OCI-M1 (cell line): ENCODE measurements at places on chromosomes 6 and 20.
A peak's percentile ranks its signal among the peaks of the same experiment; 100 is the strongest.

GRCh38 chr6:4351520-4352321 is 216.3 kb upstream of the ECI2 start:
- no peak for DNase-seq

DNA sequence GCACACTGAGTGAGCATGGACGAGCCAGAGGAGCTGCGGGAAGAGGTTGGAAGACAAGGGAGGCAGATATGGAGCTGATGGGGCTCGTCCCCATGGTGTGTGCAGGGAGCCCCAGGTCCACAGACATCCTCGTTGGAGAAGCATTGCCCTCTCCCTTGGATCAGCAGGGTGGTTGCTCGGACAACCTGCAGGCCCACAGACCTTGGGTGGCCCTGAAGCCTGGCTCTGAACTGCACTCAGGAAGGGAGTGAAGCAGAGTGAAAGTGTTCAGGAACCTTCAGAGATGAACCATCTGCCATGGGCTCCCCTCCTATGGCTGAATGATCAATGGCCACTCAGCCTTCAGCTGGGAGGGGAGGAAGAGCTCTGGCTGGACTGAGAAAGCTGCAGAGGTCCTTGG is 43.3 kb upstream of the LRFN2 start:
- no peak for DNase-seq

DNA sequence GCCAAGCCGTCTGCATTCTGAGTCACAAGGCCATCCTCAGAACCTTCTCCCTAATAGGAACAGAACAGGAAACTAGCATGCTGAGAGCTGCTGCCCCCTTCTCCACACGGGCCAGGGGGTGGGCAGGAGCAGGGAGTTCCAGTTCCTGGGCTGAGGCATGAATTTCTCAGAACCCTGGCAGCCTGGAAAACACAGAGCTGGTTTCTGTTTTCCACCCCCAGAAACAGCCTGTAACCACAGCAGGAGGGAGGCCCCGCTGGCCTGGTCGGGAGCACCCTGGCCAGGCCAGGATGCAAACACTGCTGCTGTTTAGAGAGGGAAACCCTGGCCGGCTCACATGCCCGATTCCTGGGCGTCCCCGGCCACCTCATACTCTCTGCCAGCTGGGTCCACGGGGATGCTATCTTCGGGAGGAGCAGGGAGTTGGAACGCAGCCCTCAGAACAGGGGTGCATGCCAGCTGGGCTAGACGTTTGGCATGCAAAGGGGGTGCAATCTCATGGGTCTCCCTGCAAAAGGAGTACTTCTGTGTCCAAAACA is 130.1 kb downstream of the NFATC2 start:
- DNase-seq, result no peak

- no peak for DNase-seq
These were observed 5.2 kb downstream of the FRK start for GRCh38 chr6:116055513-116055912.

- no peak for DNase-seq
These were observed 24.6 kb upstream of the FOXC1 start for GRCh38 chr6:1584996-1585668.

DNA sequence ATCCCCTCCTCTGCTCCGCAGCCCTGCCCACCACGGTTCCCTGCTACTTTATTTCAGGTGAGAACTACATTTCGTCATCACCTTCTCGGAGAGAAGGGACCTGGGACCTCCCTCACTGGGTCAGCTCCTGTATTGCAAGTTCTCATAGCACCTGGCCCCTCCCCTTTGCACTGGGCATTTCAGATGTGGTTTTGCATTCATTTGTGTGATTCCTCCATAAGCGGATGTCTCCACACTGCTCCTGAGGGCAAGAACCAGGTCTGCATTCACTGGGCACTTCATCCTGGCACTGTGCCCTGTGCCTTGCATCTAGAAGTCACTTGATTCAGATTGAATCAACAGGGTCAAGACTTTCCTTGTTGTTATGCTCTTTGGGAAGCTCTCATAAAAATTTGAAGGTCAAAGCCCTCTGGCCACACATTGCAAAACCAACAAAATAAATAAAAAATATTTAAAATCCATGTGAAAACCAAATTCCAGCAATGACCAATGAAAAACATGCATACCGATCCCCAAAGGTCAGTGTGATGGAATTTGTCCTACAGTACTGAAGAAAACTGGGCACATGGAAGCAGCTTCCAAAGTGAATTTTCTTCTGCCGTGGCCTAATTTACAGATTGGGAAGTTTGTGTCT is 89.1 kb upstream of the F13A1 start:
- no peak for DNase-seq

- DNase-seq, result no peak
These were observed 282.1 kb upstream of the CHD6 start for GRCh38 chr20:41900201-41900691.

- DNase-seq, result no peak
These were observed 19.7 kb upstream of the UTRN start for GRCh38 chr6:144265390-144265789.

DNA sequence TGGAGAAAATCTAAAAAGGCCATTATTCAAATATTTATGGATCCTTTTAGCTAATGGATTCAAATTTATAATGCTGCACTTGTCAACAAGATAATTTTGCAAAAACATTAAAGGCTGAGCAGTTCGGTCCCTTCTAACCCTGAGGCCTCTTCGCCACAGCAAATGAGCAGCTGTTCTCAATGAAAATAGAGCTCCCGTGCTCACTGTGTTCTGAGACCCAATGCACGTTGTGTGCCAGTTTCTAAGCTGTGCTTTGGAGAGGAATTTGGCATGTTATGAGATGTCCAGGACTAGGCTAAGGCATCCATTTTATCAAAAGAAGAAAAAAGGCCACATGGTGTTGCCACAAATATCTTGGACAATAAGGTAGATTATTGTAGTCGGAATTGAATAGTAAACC is 220.1 kb upstream of the TSHZ2 start:
- no peak for DNase-seq

DNA sequence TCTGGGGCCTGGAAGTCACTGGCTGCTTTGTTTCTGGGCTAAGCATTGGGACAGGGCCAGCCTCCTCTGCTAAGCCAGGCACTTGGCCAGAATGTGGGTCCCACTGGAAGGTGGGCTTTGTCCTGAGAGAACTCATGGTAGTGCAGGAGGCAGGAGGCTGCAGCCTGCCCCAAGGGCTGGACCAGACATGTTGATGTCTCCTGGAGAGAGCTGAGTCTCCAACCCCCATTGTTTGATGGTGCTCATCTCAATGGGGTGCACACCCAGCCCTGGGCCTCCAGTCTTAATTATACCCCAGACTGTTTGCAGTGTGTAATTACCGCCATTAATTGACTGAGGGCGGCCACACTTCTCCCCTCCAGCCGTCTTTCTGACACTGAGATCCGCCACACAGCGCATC is 220.5 kb upstream of the PMEPA1 start:
- no peak for DNase-seq

DNA sequence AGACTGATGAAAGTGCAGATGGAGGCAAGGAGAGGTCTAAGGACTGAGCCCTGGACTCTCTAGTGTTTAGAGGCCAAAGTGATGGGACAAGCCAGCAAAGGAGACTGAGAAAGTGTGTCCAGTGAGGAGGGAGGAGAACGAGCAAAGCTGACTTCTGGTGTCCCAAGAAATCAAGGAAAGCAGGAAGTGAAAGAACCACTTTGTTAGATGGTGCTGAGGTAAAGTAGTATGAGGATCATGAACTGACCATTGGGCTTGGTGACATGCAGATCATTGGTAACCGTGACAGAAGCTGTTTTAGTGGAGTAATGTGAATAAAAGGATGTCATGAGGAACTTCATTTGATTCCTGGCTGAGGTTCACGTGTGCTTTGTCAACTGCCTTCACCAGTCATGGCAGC is 108.4 kb downstream of the SLX4IP start:
- DNase-seq, result no peak

- no peak for DNase-seq
These were observed 227.0 kb downstream of the BMP2 start for GRCh38 chr20:6994452-6994851.

DNA sequence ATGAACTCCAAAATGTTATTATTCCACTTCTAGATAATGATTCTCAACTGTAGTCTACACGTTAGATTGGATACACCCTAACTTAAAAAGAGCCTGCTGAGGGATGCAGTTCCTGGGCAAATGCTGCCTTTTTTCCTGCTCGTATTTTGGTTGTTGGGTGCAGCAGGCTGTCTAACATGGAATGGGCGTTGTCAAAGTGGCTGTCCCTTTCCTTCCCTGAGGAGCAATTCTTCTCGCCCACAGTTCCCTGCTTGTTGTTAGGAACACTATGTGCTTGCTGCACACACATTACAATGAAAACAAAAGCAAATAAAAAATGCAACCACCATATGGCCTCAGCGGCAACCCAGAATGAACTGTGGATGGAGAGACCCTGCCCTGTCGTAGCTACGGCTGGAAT is 1.7 kb upstream of the ADGRF5 start:
- no peak for DNase-seq

GRCh38 chr6:36312854-36313648 is 23.6 kb downstream of the BNIP5 start:
- DNase-seq, result peak; percentile 41
